Stimulated activated CD8-positive, alpha-beta memory T cell treated with anti-CD3 and anti-CD28 coated beads, Interleukin-15, amount 100 ng/mL, for 1 hour (primary cell): ENCODE measurements at places on chromosomes 7 and 10.

DNA sequence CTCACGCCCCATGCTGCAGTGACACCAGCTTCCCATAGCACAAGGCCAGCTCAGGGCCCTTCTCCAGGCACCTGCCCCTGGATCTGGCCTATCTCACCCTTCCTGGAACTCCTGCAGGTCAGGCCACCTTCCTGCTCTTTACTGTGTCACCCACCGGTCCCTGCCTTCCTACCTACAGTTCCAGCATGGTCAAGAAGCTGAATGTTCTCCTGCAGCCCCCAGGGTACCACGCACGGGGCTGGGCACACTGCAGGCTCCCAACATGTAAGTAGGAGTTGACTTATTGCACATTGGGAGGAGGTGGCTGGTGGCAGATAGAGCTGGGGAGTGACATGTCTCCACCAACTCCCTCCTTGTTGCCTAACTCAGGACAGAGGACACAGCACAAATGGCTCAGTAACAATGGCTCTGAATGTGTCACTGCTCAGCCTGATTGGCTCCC, 14.5 kb downstream of the ITPRIP start:
- no peak for DNase-seq

- no peak for DNase-seq
Measured at GRCh38 chr7:9711259-9711918, 1262.3 kb upstream of the PHF14 start.

- DNase-seq, result no peak
Measured at GRCh38 chr10:46223064-46223480, 63.7 kb upstream of the ANTXRL start.

GRCh38 chr10:57917019-57917418, 350.7 kb downstream of the IPMK start:
- DNase-seq, result no peak
